Fibroblast of villous mesenchyme (primary cell): ENCODE measurements at places on chromosomes 1 and 21. TPM values are rescaled to one million over a fixed set of nuclear protein-coding genes. Genes with fewer than 3 reads are reported as not detected.

The HAO2 gene
- total RNA-seq: not detected in 2 replicates

The AMY2A gene
- total RNA-seq: not detected in 2 replicates

The TRNP1 gene
- total RNA-seq: 13.2 and 27.6 TPM in 2 replicates

The NUDT4B gene
- 25.4 and 30.2 TPM in 2 replicates for total RNA-seq

The LENEP gene
- 0.32 and 0.43 TPM in 2 replicates for total RNA-seq

- peak; percentile 13 for DNase-seq
Measured at GRCh38 chr1:115466433-115466832, 128.4 kb upstream of the NGF start.

DNA sequence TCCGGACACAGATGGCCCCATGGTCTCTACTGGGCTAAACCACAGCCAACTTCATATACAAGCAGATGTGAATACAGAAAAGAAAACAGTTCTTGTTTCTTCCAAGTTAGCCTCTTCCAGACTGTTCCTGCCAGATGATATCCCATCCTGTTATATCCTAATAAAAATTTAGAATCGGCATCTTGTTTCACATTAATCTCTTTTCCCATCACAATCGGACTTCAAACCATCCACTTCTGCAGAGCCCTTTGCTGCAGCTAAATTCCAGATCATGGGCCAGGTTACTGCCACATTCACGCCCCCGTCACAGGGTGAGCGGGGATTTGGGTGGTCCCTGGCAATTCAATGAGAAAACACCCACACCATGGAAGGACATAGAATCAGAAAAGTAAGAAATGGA, 57.2 kb downstream of the NPHP4 start:
- DNase-seq: no peak

DNA sequence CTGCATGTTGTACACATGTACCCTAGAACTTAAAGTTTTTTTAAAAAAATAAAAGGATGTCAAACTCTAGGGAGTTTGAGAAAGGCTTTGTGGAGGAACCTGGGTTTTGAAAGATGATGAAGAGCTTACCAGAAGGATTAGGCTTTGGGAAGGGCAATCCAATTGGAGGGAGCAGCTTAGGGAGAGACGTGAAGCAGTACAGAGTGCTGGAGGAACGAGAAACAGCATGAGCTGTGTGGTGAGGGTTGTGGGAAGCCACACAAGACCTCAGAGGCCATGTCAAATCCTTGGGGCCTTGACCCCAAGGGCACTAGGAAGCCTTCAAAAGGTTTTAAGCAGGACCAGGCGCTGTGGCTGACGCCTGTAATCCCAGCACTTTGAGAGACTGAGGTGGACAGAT, 8.4 kb upstream of the KPNA6 start:
- DNase-seq: no peak

DNA sequence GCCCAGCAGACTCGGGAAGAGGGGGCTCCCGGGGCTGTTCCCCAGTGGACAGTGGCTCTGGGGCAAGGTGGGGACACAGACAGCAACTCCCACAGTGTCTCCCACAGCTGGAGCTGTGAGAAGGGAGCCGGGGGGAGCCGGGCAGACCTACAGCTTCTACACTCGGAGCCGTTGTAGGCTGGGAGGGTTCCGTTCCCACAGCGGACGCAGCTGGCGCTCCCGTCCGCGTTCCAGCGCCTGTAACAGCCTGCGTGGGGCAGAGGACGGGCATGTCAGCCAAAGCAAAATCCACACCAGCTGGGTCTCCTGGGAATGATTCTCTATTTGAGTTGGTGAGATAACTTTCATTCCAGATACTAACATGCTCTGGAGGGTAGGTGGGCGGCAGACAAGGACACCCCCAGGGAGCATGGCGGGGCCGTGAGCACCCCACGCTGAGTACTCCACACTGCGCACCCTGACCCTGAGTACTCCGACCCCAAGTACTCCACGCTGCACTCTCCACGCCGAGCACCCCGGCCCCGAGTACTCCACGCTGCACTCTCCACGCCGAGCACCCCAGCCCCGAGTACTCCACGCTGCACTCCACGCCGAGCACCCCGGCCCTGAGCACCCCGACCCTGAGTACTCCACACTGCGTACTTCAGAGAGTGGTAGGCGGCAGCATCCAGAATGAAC, 13.4 kb upstream of the RNF223 start:
- DNase-seq: no peak

DNA sequence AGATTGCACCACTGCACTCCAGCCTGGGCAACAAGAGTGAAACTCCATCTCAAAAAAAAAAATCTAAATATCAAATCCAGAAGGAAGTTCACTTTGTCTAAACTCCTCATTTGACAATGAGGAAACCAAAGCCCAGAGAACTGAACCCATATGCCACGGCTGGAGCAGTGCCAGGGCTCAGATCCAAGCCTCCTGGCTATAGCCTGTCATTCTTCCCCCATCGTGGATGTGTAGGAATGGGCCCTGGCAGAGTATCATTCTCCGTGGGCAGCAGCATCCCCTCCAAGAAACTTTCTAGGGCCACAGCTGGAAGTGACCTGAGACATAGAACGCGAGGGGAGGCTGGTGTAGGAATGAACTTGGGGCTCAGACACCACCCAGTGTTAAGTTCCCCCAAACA, 47.2 kb downstream of the CAPN9 start:
- no peak for DNase-seq

DNA sequence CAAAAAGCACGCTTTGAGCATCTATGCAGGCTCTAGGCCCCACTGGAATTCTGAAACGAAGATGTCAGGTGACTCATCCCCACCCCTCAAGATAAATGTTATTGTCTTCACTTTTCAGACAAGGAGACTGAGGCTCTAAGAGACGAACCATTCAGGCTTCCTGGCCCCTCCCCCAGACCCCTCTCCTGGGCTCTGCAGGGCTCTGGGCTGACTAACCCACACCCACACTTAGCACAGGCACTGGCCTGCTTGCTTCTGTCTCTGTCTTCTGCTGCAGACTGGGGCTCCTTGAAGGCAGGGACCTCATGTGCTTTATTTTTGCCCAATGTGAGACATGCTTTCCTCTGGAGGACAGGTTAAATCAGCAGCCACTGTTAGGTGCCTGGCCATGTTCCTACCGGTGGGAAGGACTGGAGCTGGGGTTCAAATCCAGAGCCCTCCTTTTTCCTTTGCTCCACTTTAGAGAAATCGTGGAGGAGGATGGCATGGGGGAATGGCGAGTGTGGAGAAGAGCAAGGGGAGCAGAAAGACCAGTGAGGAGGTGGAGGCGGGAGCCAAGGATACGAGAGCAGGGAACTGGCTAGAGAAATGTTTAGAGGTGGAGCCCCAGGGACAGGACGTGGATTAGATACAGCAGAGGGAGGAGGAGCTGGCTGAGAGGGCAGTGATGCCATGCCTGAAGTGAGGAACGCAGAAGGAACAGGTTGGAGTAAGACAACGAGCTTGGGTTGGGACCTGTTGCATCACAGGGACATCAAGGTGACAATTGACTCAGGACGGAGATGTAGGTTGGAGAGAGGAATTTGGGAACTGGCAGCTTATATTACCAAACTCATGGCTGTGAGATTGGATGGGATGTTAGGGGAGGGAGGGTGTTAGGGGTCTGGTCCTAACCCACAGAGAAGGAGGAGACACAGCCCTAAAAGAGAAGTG, 1.7 kb downstream of the TMEM125 start:
- no peak for DNase-seq

DNA sequence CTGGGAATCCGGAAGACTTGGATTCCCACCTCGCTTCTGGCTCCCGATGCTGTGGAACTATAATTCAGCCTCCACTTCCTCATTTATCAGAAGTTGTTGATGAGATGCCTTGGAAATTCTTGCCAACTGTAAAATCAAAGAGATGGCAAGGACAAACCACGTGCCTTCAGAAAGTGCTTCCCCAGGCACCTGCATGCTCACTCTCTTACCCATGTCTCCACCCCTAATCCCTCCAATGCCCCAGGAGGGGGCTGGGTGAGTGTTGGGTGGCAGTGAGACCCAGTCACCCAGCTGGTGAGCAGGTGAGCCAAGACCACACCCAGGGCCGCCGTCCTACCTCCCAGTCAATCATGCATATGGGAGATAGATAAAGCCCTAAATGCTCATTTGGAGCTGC, 160.8 kb downstream of the PSMG1 start:
- DNase-seq: no peak

DNA sequence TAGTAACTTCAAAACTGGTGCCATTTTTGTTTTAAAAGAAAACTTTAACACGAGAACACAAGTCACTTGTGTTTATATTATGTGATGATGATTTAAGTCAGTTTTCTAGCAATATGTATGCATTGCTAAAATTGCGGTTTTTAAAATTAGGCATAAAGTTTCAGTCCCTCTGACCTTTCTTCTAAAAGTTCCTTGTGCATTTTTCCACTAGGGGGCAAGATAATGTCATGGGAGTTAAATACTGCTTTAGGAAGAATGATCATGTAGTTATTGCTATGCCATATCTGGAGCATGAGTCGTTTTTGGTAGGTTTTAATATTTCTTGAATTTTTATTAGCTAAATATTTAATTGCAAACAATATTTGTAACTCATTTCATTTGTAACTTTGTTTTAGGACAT, 10.7 kb downstream of the CDC7 start:
- DNase-seq: peak; percentile 69
